ENCODE measurements at places on chromosomes 1 and 21.

DNA sequence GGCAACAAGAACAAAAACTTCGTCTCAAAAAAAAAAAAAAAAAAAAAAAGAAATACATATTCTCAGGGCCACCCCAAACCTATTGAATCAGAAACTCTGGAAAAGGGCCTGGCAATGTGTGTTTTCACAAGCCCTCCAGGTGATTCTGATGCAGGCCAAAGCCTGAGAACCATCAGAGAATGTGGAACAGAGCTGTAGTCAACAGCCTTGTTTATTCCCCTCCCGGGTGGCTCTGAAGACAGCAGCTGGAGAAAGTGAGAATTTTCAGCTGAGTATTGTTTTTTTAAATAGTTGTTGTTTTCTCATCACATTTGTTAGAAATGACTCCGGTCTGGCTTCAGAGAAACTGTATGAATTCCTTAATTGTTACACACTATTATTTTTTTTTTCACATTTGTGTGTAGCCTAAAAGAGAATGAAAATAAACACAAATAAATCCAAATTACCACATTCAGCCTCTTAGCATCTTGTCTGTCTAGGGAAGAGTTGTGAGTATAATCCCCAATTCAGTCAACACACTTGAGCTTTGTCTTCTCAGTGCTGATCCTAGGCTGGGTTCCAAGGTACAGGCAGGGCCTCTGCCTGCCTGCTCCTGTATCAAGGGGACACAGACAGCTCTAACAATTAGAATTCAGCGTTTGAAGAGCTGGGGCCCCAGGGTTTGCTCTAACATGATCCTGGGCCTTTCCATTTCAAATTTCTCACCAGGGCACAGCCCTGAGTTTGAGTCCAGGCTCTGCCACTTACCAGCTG is 6.6 kb upstream of the AZIN2 start:
- no peak for DNase-seq

DNA sequence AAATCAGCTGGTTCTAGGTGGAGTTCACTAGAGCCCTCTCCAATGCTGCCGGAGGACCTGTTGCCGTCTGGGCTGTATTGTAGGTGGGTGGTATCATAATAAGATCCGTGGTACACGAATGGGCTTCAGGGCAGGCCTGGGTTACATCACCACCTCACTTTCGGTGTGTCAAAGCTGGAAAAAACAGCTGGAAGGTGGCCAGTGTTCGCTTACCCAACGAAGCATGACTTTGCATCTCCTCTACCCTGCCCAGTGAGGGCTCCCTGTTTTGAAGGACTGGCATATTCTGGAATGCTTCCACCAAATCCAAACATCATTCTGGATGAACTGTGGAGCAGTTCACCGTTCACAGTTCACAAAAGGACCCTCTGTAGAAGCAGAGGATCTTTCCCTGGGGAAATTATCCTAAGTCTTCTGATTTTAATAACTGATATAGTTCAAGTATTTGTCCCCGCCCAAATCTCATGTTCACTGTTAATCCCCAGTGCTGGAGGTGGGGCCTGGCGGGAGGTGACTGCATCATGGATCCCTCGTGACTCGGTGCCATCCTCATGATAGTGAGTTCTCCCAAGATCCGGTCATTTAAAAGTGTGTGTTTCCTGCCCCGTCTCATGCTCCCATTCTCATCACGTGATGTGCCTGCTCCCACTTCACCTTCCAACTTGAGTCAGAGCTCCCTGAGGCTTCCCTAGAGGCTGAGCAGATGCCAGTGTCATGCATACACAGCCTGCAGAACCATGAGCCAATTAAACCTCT is 429.0 kb downstream of the KIF26B start:
- no peak for DNase-seq

GRCh38 chr1:89681045-89681729 is 48.3 kb downstream of the LRRC8C start:
- DNase-seq = no peak

GRCh38 chr1:23044035-23044434 is 24.8 kb downstream of the KDM1A start:
- DNase-seq = no peak

DNA sequence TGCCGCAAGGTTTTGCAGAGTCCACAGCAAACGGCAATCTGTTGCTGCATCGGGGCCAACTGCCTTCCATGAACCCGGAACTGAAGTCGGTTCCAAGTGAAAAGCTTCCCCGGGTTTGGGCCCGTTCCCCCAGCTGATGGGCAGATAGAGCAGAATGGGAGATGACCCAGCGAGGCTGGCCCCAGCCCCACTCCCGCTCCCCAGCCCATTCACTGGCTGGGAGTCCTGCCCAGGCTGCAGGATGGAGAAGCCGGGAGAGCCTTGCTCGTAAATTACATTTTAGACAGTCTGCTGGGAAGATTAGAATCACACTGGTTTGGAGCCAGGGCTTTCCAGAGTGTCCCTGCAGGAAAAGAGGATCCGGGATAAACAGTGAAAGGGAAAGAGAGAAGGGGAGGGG is 31.6 kb upstream of the PAX7 start:
- DNase-seq = no peak

DNA sequence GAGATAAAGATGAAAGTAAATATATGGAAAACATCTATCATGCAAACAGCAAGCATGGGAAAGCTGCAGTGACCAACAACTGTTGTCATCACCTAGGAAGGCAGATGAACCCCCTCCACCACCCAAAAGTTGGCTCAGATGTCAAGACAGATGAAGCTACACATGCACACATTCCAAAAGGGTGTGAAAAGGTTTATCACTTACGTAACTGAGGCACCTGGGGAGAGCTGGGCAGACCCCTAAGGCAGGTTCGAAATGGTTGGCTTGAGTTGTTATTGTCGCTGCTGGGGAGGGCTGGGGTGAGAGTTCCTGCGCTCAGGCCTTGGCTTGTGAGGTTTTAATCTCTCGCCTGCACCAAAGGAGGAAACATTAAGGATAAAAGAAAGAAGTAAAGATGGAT is 355.1 kb upstream of the CHRM3 start:
- no peak for DNase-seq

- DNase-seq = no peak
These were observed 20.0 kb upstream of the RNF19B start for GRCh38 chr1:32984455-32985171.

GRCh38 chr1:32455958-32456357 is 8.9 kb upstream of the ZBTB8B start:
- no peak for DNase-seq

- no peak for DNase-seq
These were observed 184.6 kb upstream of the NRIP1 start for GRCh38 chr21:15249285-15249993.

- DNase-seq = no peak
These were observed 20.3 kb upstream of the C2CD2 start for GRCh38 chr21:41973861-41974751.

Measured in GDM1 (cell line).